Activated gamma-delta T cell (primary cell): ENCODE measurements at places on chromosomes 7 and 10.

DNA sequence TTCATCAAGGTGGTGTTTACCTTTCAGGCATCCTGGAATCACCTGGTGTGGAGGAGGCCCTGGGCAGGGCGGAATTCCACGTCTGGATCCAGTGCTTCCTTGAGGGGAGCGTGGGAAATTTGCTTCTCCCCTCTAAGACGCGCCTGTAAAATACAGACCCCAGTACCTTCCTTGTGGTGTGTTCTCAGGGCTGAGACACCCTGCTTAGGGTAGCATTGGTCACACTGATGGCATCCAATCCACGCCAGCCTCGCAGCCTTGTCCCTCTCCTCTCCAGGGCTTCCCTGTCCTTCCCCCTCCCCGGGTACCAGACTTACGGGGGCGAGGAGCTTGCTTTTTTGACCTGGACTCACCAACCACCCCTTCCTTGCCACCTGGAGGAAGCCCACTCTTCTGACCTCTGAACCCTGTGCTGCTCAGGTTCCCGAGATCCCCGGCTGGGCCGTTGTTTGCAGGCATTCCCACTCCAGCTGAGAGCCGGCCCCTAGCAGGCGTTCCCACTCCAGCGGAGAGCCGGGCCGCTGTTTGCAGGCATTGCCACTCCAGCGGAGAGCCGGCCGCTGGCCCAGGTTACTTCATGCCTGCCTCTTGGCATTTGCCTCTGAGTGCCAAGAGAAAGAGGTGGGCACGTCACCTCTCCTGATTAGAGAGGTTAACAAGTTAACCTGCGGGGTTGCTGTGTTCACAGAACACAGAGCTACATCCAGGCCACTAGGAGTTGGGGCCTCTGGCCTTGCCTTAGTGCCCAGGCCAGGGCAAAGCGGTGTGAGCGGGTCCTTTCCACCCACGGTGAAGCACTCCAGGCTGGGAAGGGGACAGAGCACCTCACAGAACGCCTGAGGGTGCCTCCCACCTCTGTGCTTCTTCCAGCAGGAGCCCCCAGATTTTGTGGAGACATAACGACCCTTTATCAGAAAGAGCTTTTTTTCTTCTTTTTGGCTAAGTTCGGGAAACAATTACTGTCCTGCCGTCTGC is 254.0 kb upstream of the PPP2R2D start:
- no peak for DNase-seq

- no peak for DNase-seq
Measured at GRCh38 chr7:11300241-11300640, 326.6 kb downstream of the PHF14 start.

DNA sequence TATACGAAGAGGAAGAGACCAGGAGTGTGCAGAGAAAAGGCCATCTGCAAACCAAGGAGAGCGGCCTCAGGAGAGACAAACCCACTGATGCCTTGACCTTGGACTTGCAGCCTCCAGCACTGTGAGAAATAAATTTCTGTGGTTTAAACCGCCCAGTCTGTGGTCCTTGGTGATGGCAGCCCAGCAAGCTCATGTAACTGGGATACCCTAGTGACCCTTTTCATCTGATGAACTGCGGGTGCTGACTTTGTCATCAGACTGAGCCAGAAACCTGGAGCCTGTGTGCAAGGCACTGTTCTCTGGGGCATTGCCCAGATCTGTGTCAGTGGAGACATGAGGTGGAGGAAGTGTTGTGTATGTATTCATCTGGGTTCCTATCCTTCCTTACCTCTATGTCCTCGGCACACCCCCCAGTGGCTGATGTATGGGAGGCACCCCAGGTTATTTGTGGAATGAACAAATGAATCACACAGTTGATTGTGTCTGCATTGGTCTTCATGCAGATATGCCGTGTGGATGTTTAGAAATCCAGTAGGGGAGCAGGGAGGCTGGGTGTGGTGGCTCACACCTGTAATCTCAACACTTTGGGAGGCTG is 64.5 kb upstream of the BTBD16 start:
- no peak for DNase-seq

DNA sequence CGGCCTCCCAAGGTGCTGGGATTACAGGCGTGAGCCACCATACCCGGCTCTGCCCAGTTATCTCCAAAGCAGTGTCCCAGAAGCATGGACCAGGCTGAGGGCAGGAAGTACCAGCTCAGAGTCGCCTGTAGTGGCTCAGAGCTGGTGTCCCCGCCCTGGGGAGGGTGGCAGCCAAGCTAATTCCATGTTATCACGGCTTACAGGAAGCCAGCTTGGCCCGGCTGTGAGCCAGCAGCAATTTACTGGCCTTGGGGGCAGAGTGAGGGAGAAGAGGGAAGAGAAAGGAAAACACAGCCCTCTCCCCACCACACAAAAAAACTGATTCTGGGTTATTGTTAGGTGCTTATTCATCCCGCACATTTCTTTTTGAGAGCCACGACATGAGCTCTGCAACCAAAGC is 88.1 kb downstream of the HIP1 start:
- DNase-seq, result no peak

- DNase-seq, result no peak
Measured at GRCh38 chr7:42692621-42693020, 219.2 kb downstream of the C7orf25 start.

GRCh38 chr10:86945361-86946212 is 11.8 kb downstream of the MMRN2 start:
- DNase-seq, result no peak

DNA sequence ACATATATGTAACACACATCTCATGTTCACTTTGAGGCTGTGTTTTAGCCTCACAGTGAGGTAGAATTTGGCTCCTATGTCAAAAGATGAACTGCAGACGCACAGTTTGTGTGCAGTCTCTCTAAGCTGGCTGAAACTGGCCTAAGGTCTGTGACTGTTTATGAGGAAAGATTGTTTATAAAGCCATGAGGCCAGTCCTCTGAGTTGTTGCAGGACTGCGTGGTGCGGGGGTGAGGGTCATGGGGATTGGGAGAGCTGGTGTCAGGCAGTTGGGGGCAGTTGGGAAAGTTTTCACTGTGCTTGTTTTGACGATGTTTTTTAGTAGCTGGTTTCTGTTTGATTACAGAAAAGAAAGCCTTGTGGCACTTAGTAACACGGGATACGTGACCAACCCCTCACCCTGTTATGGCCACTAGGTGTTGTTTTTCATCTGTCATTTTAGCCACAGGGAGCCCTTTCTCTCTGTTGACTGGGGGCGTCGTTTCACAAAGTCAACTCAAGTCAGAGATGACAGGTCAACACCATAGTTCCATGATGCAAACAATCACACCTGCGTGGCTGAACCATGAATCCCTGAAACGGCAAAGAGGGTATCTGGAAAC is 310.9 kb downstream of the CCDC3 start:
- no peak for DNase-seq
